ENCODE measurements at places on chromosomes 4 and X.
A peak's percentile ranks its signal among the peaks of the same experiment; 100 is the strongest.

GRCh38 chr4:62399242-62399641 lies 1199.1 kb downstream of the ADGRL3 start:
- no peak for DNase-seq

GRCh38 chrX:133285341-133285740 lies 67.2 kb upstream of the TFDP3 start:
- no peak for DNase-seq

- no peak for DNase-seq
These were observed 418.5 kb upstream of the CPEB2 start for GRCh38 chr4:14583752-14584151.

- DNase-seq = no peak
These were observed 23.4 kb downstream of the USP9X start for GRCh38 chrX:41108463-41109205.

- no peak for DNase-seq
These were observed 49.4 kb upstream of the FAT1 start for GRCh38 chr4:186772936-186773487.

GRCh38 chr4:154399259-154399974 lies 92.2 kb downstream of the DCHS2 start:
- DNase-seq = no peak

GRCh38 chr4:85557016-85557901 lies 82.3 kb downstream of the ARHGAP24 start:
- DNase-seq = no peak

- DNase-seq = no peak
These were observed 50.5 kb downstream of the GRK4 start for GRCh38 chr4:3013839-3014350.

DNA sequence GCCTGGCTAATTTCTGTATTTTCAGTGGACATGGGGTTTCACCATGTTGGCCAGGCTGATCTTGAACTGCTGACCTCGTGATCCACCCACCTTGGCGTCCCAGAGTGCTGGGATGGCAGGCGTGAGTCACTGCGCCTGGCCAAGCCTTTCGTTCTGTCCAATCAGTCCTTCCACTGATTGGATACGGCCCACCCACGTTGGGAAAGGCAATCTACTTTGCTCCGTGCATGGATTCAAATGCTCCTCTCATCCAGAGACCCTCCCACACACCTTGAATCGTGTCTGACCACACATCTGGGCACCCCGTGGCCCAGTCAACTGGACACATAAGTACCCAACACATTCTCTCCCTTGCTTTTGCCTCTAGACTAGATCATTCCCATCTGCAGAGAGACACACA lies 74.9 kb downstream of the CRLF2 start:
- DNase-seq = no peak

- no peak for DNase-seq
These were observed 11.2 kb downstream of the C1QTNF7 start for GRCh38 chr4:15438939-15439524.

- no peak for DNase-seq
These were observed 86.1 kb downstream of the CENPC start for GRCh38 chr4:67459164-67459563.

DNA sequence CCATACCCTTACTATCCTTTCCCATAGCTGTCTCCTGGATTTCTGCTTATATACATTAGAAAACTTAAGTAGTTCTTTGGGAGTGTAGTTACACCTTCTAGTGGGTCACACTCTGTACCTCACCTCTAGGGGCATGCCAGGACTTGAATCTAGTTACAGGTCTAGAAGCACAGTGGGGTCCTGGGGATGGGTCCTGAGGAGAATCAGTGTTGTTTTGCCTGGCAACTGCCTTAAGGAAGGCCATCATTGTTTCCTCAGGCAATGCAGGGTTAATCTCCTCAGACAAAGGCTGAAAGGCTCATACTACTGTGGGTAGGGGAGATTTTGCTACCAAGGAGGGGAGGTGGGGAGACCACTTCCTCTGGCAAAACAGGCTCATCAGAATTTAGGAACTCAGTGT lies 750.3 kb downstream of the FAT4 start:
- no peak for DNase-seq

DNA sequence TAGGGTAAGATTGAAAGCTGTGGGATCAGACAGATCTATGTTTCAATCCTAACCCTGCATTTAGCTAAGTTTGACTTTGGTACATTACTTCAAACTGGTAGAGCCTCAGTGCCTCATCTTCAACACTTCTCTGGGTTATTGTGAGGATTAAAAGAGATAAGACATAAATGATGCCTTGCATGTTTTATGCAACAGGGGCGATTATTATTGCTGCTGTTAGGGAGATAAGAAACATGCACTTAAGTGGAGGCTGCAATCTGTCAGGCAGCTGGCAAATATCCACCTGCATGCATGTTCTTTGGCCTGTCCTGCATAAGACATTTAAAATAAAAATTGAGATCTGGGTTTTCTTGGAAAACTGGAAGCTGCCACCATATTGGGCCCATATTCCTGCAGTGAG lies 24.6 kb downstream of the UNC5C start:
- no peak for DNase-seq

GRCh38 chr4:120611092-120611491 lies 311.4 kb downstream of the PRDM5 start:
- no peak for DNase-seq

GRCh38 chr4:81919810-81920209 lies 448.1 kb upstream of the RASGEF1B start:
- no peak for DNase-seq

GRCh38 chr4:110989125-110989524 lies 366.2 kb upstream of the PITX2 start:
- DNase-seq = no peak

- DNase-seq = no peak
These were observed 524.2 kb downstream of the FAT4 start for GRCh38 chr4:125838924-125839323.

GRCh38 chr4:113646442-113646822 lies 115.1 kb downstream of the CAMK2D start:
- DNase-seq = no peak

DNA sequence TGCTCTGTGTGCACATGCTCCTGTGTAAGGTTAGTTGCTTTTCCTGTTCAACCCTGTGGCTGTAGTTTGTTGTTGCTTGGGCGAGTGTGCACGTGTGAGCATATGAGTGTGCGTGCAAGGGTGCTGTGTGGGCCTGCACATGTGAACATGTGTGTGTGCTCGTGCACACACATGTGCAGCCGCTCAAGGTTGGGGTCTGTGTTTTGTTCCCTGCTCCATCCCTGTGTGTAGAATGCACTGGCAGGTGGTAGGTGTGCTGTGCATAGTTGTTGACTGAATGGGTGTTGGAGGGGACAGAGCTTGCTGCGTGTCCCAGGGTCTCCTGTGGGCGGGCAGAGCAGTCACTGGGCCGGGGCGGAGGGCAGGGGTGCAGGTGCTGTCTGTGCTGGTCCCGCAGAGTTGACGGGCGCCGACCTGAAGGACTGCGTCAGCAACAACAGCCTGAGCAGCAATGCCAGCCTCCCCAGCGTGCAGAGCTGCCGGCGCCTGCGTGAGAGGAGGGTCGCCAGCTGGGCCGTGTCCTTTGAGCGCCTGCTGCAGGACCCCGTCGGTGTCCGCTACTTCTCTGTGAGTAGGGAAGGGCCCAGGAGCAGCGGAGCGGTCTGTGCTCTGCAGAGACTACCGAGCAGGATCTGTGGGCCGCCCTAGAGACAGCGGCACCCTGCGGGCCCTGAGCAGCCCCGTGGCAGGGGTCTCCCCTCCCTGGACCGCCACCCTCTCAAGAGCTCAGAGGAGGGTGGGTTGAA lies 27.9 kb upstream of the HGFAC start:
- DNase-seq = no peak

DNA sequence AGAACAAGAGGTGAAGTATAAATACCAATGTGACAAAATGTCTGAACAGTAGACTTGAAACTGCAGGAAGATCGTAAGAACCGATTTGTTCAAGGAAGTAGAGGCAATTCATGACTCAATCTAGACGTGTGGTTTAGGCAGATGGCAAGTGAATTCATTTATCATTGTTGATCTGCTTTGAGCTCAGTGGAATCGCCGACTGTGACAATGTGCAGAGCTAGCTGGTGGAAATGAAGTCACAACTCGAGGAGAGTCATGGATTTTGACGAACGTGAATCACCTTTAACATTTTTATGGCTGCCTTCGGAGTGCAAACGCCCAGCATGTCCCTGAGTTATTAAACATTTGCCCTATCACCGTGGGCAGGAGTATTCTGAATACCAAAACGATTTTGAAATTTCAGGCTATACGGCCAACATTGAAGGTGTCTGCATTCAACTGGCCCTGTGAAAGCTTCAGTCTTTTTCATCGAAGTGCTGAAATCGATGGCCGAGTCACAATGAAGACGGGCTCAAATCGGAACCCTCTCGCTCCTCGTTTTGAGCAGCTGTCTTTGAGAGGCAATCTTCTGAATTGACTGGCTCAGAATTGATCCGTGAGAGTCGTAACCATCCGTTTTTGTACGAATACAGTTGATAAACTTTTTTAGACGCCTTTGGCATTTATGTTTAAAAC lies 689 bp upstream of the OGT start:
- DNase-seq = peak; percentile 11

GRCh38 chrX:150902434-150903109 lies 4.1 kb upstream of the CD99L2 start:
- DNase-seq = no peak

- no peak for DNase-seq
These were observed 30.8 kb downstream of the SPINK2 start for GRCh38 chr4:56790691-56791091.

- DNase-seq = no peak
These were observed 34.9 kb downstream of the SEL1L3 start for GRCh38 chr4:25827897-25828296.

DNA sequence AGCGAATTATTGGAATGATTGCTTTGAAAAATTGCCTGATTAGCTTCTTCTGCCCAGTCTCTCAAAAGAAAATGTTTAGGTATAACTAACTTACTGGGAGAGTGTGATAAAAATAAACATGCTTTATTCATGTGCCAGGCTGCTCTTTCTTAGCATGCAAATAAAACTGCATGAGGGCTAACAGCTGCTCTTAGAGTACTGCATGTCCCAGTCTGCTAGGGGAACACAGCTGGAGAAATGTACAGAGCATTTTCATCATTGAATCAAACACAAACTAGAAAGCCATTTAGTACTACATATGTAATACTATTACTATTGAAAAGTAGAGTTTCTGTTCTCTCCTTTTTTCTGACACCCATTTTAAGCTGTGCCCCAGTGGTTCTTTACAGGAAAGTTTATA lies 726.0 kb downstream of the GRID2 start:
- DNase-seq = no peak

- DNase-seq = no peak
These were observed 162.3 kb upstream of the MAMLD1 start for GRCh38 chrX:150200820-150201287.

DNA sequence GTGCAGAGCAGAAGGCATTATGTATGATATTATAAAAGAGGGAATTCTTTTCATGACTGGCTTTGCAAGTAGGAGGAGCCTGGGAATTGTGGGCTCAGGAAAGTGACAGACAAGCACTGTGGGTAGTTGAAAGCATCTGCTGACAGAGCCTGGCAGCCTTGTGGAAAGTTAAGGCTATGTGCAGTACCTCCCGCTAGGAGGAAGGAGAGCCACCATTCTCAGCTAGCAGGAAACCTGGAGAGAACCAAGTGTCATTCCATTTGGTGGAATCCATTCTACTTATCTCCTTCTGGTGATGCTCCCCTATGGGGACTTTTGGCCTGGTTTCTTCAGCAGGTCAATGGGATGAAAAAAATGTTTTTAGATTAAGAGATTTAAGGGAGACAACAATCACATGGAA lies 81.8 kb downstream of the ASB9 start:
- DNase-seq = no peak

- DNase-seq = no peak
These were observed 208.4 kb downstream of the COL25A1 start for GRCh38 chr4:109094056-109094455.

- DNase-seq = no peak
These were observed 25.6 kb upstream of the SMIM10L2A start for GRCh38 chrX:135396109-135396508.

GRCh38 chrX:145687146-145687545 lies 130.5 kb upstream of the SLITRK2 start:
- no peak for DNase-seq

GRCh38 chr4:151437505-151437904 lies 28.5 kb downstream of the FHIP1A start:
- no peak for DNase-seq

DNA sequence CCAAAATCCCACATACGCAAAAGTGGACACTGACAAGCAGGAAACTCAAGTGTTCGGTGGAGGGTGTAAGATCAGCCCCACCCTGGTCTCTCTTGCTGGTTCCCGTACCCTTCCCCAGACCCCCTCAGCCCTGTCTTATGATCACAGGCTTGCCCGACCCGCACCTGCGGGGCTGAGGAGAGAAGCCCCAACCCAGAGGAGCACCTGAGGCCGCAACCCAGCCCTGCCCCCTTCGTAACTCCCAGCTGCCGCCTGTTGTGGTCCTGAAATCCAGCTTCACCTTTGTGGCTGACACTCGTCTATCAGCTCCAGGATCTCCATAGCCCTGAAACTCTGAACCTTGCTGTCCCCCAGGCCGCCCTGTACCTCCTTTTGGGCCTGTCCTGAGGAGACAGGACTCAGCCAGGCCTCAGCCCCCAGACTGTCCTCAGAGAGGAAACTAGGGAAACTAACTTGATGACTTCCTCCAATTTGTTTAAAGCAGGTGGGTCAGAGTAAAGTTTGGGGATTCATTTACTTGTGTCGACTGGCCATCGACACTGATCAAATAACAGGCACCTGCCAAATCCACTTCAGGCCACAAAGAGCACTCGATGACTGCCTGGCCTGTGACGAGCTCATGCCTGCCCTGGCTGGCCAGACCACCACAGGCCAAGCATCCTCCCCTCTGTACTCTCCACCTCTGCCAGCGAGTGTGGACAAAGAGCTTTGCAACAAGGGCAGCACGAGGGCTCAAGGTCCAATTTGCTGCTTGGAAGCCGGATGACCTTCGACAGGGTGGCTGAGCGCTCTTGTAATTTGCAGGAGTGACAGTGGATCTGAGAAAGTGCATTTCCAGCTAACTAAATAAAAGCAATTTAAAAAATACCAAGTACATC lies 19.3 kb downstream of the DCTD start:
- no peak for DNase-seq

DNA sequence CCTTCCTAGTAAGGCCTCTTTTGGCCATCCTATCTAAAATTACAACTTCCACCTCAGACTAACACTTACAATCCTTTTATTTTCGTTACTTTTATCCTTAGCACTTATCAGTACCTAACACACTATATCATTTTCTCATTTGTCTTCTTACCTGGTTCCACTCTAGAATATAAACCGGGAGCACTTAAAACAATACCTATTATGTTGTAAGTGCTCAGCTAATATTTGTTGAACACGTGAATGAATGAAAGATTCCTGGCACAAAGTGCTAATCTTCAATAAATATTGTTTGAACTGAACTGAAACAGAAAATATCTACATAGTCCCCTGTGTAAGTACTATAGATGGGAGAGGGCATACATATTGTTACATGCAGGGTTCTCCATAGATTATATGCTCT lies 14.4 kb downstream of the MGARP start:
- no peak for DNase-seq

- DNase-seq = no peak
These were observed 12.7 kb downstream of the GAB3 start for GRCh38 chrX:154738011-154738738.

GRCh38 chr4:98503676-98504075 lies 154.7 kb downstream of the TSPAN5 start:
- no peak for DNase-seq

- no peak for DNase-seq
These were observed 16.9 kb upstream of the LRBA start for GRCh38 chr4:151031831-151032605.
